ENCODE measurements at places on chromosomes 4 and X.

GRCh38 chr4:121370729-121371325 is 10.0 kb downstream of the QRFPR start:
- no peak for DNase-seq

- no peak for DNase-seq
Observed at GRCh38 chr4:5018096-5018495, 1.2 kb downstream of the CYTL1 start.

DNA sequence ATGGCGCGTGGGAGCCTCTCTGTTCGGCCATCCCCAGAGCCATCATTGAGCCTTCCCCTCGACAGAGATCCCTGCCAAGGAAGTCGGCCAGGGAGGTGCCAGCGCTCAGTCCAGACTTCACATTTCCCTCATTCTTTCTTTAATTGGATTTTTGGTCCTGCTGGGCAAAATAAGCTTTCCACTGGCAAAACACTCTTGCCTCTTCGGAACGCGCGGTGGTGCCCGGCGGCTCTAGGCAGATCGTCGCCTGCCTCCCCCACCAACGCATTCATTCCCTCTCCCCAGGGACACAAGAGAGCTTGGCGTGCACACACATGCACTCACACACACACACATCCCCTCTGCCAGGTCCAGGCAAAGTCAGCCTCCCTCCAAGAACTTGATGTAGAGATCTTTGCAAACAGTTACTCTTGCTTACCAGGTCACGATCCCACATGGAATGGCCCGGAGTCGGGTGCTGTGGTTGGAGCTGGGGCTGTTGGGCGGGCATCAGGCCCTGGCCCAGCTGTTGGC is 257.1 kb downstream of the BCOR start:
- DNase-seq, result no peak

DNA sequence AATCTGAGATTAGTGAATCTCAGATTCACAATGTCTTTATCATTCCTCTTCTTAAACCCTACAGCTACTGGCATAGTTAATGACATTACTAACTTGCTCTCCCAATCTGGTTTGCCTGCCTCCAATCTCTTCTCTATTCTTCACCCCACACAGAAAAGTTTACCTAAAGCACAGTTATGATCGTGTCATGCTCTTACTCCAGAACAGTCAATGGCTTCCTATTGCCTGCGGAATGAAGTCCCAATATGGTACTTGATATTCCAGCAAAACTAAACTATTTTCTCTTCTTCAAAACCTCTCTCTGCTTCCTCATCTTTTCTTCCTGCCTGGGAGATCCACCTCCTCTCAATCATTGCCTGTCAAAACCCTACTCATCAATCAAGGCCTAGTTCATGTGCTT is 3.4 kb upstream of the PRPS1 start:
- no peak for DNase-seq

DNA sequence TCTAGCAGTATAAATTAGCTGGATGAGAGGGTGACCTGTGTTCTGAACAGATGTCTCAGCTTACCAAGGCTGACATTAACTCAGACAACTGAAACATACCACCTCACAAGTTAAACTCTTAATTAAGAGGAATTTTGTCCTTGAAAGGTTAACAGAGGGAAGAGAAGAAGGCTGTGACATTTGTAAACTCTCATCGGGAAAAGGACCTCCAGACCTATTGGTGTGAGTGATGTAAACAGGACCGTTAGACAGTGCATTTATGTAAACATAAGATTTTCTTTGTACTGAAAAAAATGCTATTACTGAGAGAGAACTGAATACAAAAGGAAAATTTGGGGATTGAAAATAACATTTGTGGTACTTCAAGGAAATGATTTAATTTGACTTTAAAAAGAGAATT is 308.4 kb upstream of the DIAPH2 start:
- no peak for DNase-seq

DNA sequence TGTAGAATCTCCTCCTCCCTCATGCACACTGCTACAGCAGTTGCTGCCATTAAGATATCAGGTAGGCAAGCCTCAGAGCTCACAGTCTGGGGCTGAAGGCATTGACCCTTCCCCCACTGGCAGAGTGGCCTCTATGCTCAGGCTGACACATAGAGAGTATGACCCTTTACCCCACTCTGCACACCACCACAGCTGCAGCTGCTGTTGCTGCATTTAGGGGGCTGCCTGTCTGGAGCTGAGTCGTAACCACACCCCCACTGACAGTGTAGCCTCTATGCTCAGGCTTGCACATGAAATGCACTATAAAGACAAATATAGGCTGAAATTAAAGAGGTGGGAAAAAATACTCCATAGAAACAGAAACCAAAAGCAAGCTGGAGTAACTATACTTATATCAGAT is 289.3 kb upstream of the PABPC4L start:
- DNase-seq, result no peak

Data from GM04504 (cell line).